ENCODE measurements at places on chromosomes 2 and 18.

- DNase-seq, result no peak
Observed at GRCh38 chr18:37543321-37543720, 22.3 kb downstream of the CELF4 start.

DNA sequence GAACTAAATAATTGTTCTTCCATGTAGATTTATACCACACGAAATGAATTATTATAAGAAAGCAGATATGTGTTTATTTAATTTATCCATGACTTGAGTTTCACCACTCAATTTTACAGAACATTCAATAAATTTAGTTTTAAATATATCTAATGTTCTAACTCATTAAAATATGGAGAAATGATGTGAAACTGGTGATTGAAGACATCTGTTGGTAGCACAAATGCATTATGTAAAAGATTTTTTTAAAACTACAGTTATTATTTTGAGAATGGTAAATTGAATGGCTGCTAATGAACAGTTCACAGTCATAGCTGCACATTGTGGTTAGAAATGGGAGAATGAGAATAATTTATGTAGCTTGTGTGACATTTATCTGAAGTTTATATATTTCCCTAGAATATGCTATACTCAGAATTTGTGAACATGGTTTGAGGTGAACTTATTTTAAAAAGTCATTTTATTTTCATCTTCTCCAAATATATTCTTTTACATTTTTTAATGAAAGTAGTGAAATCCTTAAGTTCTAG is 203.5 kb downstream of the DPP4 start:
- DNase-seq, result no peak

DNA sequence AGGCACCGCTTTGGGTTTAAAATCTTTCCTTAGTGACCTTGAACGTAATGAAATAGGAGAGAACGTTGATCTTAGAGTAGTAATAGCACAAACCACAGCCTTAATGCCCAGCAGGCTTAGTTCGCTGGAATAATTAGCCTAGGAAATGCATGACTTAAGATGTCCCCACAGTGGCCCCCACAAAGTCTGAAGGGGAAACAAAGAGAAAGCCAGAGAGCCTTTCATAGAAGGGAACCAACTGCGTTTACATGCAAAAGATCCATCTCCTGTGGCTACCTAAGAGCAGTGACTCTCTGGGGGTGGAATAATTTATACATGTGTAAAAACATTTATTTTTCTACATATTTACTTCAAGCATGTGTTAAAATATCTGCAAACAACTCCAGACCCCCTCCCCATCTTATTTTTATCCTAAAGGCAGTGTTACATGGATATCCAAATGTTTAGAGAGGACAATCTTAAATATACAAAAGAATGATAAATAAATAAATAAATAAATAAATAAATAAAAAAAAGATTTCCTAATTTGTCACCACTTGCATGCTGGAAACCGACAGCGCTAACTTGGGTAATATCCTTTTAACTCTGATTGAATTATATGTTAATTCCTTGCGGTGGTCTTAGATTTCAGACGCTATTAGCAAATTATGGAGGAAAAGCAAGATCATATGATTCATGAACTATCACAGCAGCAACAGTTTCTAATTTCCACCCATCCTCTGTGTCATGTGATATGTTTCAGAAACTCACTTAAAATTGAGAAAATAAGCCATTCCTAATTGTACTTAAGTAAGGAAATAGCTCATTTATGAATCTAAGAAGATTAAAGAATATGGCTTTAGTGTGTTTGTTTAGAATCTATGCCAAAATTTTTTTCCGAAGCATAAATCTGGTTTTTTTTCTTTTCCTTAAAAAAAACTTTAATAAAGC is 23.4 kb upstream of the CYP1B1 start:
- DNase-seq, result no peak

DNA sequence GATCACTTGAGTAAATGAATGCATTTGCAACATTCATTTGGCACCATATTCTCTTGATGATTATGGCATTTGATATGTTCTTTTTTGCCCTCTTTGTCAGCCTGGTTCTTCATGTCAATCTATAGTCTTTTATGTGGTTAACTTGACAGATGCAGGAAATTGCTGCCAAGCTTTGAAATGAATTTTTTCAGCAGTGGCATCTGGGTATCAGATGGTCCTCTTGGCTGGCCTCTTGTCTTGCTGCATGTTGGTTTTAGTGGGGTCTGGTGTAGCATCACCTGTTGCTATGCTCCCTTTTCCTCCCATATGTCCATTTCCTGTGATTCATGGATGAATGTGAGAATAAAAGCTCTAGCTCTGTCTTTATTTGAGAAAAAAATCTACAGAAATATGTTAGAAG is 119.9 kb downstream of the DPP4 start:
- peak; percentile 94 for DNase-seq

DNA sequence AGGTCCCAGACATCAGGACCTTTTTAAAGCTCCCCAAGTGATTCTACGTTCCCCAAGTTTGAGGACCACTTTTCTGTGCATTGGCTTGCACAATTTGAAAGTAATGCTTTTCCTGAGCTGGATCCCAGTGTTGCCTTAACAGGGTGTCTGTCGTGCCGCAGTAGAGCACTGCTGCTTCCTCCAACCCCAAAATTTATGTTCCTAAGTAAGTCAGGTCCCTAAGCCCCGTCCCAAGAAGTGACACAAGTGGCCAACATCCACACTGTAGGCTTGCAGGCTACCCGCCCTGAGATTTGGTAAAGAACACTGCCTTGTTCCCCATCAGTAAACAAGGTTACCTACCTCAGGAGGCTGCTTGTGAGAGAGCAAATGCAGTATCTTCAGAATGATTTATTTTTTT is 2.0 kb downstream of the SFT2D3 start:
- DNase-seq, result no peak

GRCh38 chr2:232061265-232061664 is 99.8 kb downstream of the DIS3L2 start:
- DNase-seq, result no peak

- no peak for DNase-seq
Observed at GRCh38 chr2:158755310-158756087, 39.6 kb upstream of the DAPL1 start.

- DNase-seq, result no peak
Observed at GRCh38 chr2:60446413-60447267, 106.8 kb downstream of the BCL11A start.

DNA sequence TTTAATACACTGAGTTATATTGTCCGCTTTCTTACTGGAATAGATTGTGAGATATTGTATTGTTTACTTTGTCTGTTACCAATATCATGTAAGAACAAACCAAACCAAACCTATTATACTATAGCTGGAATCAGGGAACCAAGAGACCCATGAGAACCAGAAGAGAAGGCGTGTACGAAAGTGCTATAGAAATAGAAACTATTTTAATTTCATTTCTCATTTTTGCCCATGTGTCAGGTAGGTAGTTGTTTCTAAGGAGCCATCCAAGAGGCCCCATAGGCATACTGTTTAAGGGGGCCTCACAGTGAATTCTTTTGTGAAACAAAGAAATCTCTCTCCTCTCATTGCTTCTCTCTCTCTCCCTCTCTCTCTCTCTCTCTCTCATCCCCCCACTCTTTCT is 363.6 kb downstream of the RNF144A start:
- DNase-seq, result no peak

- DNase-seq, result no peak
Observed at GRCh38 chr2:156164091-156164720, 168.3 kb downstream of the NR4A2 start.

DNA sequence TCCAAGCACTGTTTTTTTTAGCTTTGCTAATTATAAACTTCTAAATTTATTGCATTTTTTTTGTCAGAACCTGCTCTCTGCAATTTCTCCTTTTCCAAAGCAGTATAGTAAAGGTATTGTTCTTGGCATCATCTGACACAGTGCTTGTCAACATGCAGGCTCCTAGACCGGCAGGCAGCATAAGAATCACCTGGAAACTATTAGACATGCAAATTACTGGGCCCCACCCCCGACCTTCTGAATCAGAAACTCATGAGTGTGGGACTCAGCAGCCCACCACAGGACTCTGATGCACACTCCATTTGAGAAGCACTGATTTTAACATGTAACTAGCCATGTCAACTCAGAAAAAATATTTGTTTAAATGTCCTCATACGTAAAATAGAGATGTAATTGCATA is 551.1 kb upstream of the CELF4 start:
- no peak for DNase-seq

GRCh38 chr18:59554796-59555335 is 142.4 kb downstream of the CCBE1 start:
- no peak for DNase-seq

DNA sequence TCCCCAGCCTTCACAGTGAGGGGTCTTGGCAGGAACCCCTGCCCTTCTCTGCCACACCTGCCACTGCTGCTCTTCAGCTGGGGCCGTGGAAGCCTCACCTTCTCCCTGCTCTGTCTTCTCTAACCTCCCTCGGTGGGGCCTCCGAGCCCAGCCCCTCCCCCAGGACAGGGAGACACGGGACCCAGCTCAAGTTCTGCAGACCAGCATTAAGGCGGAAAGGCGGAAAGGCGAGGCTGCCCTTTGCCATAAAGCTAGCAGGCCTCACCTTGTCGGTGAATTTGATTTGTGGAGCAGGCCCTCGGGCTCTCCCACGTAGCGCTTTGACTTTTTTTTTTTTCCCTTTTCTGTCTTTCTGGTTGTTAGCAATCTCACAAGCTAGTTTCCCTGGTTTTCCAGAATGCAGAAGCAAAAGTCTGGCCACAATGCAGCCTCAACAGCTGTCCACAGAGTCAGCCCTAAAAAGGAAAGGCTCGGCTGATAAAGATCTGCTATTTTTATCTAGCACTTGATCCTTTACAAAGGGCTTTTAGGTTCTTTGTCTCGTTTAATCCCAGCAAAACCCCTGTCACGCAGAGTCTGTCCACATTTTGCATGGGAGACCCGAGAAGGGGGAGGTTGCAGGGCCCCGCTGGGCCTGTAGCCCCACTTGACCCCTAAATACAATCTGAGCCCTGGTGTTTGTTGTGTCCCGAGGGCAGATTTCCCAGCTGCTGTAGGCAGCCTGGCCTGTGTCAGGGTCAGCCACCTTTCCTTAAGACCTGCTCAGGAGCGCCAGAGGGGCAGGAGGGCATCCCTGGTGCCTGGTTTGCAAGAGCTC is 6.0 kb downstream of the ITM2C start:
- no peak for DNase-seq

GRCh38 chr2:229297247-229297646 is 26.2 kb upstream of the PID1 start:
- DNase-seq, result no peak

Data from DMS 273 treated with DMSO at 0.1 percent for 48 hours (cell line).